Mucosa of gallbladder (tissue), 1 donor: ENCODE measurements at places on chromosomes 3 and 15. TPM values are rescaled to one million over a fixed set of nuclear protein-coding genes. Genes with fewer than 3 reads are reported as not detected.

Gene CHRNB4
- not detected for total RNA-seq

Gene ZIC1
- total RNA-seq, result 0.06 TPM

Gene CTXND1
- total RNA-seq, result 0.09 TPM

Gene FOXL2NB
- 0.09 TPM for total RNA-seq

Gene DAZL
- total RNA-seq, result not detected

Gene FSIP1
- 0.81 TPM for total RNA-seq

Gene ANKUB1
- total RNA-seq, result not detected

Gene STAC
- total RNA-seq, result 11.9 TPM

Gene TMEM45A
- total RNA-seq, result 13.1 TPM

Gene EFCC1
- 25.1 TPM for total RNA-seq

Gene CDCP1
- 42.4 TPM for total RNA-seq

Gene FANCD2OS
- not detected for total RNA-seq

Gene PLS1
- 81.0 TPM for total RNA-seq

Gene THBS1
- total RNA-seq, result 184 TPM

Gene SGO1
- total RNA-seq, result 0.83 TPM
